Astrocyte of the cerebellum (primary cell): ENCODE measurements at places on chromosomes 1 and 21.
A peak's percentile ranks its signal among the peaks of the same experiment; 100 is the strongest.

DNA sequence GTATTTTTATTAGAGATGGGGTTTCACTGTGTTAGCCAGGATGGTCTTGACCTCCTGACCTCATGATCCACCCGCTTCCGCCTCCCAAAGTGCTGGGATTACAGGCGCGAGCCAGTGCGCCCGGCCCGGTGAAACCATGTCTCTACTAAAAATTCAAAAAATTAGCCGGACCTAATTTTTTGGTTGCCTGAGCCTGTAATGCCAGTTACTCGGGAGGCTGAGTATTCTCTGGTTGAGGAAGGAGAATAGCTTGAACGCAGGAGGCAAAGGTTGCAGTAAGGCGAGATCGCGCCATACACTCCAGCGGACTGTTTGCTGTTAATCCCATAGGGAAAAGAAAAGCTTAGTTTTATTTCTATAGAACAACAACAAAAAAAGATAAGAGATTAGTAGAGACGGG lies 29.9 kb upstream of the HJV start:
- DNase-seq: no peak

GRCh38 chr1:229579059-229579673 lies 20.7 kb upstream of the ABCB10 start:
- no peak for DNase-seq

GRCh38 chr1:11058595-11059154 lies 1.1 kb downstream of the SRM start:
- no peak for DNase-seq

DNA sequence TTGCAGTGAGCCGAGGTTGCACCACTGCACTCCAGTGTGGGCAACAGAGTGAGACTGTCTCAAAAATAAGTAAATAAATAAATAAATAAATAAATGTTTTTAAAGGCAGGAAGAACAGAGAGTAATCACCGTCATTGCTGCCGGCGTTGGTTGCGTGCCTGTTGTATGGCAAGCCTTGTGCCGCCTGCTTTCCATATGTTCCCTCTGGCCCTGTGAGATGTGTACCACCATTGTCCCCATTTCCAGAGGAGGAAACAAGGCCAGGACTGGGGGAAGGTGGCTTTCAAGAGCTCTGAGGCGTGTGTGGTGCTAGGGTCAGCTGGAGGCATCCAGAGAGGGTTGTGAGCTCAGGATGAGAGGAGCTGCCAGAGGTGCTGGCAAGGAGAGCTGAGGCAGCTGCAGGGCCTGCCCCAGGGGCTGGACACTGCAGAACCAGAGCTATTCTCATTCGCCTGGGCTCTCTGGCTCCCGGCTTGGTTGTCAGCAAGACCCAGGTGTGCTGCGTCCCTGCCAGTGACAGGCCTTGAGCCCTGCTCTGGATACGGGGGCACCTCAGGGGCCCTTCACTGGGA lies 5.2 kb upstream of the MARCKSL1 start:
- DNase-seq: no peak

DNA sequence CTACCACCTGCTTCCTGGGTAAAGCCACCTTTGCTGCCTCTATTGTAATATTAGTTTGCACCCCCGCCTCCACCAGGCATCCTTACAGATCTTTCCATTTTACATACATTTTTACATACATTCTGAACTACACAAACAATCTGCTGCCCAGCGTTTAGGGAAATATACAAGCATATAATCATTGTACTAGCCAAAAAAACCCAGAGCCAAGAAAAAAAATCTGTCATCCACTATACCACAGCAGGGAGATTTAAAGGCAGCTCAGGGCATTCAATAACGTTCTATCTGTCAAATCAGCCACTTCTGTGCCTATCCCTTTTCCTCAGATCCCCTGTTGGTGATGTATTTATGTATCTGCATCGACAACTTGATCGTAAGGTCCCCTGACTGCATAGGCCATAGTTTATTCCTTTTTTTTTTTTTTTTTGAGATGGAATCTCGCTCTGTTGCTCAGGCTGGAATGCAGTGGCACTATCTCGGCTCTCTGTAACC lies 43.0 kb downstream of the GNG12 start:
- DNase-seq: no peak

GRCh38 chr21:42129300-42130266 lies 58.5 kb downstream of the UMODL1 start:
- no peak for DNase-seq

DNA sequence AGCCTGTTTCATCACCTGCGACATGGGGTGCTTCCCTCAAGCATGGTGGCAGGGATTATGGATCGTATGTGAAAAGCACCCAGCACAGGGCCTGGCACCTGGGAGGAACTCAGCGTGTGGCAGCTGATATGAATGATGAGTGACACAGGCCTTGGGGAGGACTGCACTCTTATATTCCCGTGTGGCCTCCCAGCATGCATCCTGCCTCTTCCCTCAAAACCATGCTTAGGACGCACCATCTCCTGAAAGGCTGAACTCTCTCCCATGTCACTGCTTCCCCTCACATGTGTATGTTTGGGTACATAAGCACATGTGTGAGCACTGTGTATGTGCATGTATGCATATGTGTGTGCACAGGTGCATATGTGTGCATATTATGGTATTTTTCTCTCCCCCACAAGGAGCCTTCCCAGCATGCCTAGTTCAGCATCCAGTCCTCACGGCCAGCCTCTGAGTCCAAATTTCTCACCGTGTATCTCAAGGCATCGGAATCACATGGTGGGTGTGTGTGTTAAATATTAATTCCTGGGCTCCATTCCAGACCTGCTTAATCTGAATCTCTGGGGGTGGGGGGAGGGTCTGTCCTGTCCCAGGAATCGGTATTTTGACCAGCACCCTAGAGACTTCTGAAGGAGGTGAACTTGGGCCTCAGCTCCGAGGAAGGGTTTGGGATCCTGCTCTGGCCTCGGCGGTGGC lies 12.8 kb downstream of the MYOM3 start:
- DNase-seq: no peak

DNA sequence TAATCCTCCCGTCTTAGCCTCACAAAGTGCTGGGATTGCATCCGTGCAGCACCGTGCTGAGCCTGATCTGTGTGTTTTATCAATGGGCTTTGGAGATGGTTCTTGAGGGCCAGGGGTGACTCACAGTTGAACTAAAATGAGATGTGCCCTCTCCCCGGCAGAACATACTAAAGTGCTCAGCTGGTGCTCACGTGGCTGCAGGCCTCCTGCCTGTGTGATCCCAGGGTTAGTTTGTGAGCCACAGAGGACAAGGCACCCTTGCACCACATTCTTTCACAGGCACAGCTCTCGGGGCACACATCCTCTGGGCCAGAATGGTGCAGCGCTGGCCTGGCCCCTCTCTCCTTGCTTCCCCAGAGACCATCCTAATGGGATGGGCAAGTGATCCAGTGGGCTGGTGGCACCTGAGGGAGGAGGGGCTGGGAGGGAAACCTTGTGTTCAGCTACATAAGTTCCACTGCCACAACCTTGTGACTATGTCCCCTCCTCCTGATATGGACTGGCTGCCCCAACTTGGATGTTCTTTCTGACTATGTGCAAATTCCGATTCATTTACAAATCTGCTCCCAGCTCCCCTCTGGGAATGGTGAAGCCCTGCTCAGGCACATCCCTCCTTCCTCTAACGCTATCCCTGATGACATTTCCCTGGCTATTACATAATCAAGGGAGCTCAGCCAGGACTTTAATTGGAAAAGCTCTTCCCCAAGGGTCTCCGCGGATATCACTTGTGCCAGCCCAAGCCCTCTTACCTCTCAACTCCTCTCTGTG lies 197.0 kb upstream of the EDN2 start:
- DNase-seq: no peak

DNA sequence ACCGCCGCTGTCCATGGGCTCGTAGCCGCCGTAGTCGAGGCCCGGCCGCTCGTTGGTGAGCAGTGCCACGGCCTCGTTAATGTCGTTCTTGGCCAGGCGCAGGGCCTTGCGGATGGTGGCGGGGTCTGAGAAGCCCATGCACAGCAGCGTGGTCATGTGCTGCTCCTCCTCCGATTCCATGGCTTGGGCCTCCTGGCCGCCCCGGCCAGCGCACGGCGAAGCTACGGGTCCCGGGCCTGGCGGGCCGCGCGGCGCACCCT lies 300 bp downstream of the USP24 start:
- DNase-seq: no peak

GRCh38 chr1:2431518-2431917 lies 19.2 kb upstream of the PEX10 start:
- no peak for DNase-seq

DNA sequence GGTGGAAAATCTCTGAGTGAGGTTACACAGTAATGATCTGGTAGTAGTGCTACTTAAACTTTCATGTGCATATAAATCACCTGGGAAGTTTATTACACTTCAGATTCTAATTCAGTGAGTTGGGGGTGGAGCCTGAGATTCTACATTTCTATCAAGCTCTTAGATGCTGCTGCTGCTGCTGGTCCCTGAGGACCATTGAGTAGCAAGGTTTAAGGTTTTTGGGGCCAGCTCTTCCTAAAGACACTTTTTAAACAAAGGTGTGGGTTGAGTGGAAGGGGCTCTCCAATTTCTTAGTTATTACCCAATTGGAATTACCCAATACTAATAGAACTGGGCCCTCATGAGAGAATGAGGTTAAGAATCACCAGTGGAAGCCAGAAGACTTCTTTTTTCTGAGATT lies 29.5 kb downstream of the KCNA3 start:
- no peak for DNase-seq

GRCh38 chr1:221414772-221415539 lies 326.9 kb downstream of the DUSP10 start:
- DNase-seq: no peak

- DNase-seq: no peak
These were observed 49.6 kb downstream of the TNFRSF8 start for GRCh38 chr1:12112711-12113161.

DNA sequence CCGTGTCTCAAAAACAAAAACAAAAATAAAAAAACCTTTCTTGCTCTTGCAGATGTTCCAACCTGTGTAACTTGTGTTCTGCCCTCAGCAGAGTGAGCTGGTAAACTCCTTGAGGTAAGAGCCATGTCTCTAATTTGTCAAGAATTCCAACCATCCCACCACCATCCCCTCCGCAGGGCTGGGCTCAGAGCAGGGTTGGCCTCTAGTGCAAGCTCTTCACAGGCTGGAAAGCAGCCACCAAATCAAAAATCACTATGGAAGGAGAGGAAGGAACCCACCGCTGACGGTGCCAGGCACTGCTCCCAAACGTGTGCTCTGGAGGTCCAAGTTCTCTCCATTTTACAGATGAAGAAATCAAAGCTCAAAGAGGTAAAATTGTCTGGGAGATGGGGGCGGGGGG lies 9.4 kb downstream of the PLEKHA6 start:
- no peak for DNase-seq

GRCh38 chr1:152461544-152461943 lies 47.5 kb upstream of the CRNN start:
- DNase-seq: peak; percentile 5

DNA sequence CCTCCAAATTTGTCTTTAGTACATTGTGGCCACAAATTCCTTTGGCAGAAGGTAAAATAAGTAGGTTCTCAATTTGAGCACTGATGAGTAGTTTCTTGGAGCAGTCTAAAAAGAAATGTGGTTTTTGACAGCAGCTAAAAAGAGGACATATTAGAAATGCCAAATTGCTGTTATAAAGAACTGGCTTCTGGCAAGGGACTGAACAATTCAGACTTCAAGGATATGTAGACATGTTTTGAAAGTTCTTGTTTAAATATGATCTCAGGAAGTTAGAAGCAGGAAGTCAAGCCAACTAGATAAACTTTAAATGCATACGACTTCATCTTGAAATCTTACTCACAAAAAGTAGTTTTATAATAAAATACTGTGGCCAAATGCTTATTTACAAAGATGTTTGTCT lies 18.8 kb downstream of the C1orf52 start:
- DNase-seq: no peak

DNA sequence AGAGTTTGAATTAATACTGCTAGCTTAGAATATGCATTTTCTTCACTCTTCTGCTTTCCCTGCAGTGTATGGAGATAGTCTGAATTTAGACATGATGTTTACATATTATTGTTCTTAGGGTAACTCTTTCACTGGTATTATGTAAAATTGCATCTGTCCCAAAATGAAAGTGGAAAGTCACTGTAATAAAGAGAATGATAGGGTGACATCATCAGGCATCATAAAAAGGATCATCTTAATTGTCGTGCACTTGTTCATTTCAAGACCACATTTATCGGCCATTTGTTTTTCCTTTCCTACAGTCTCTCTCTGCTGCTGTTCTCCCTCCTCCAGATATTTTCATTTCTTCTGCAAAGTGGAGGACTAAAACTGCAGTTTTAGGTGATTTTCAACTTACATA lies 61.9 kb upstream of the ZNF281 start:
- no peak for DNase-seq

DNA sequence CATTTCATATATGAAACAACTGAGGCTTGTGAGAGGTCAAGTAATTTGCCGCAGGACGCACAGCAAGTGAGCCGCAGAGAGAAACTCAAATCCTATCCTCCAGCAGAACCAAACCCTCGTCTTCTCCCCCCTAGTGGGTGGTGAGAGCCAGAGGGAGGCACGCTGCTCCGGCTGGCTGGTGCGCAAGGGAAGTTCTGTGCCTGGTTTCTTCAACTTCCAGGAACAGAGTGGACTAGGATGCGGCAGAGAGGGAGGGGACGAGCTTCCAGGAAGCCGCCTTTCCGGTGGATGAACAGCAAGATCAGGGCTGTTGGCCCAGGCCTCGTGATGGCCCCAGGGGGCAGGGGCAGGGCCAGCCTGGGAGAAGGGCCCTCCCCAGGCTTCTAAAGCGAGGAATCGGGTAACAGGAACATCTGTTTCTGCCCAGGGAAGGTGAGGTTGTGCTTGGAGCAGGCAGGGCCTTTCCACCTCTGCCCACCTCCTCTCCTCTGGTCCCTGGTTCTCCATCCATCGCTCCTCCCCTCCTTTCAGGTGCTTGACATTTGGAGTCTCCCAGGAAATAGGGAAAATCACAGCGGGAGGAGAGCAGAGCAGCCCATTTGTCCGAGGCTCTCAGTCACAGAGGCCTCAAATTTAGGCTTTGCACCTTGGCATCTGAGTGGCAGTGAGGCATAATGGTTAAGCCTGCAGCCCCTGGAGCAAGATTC lies 16.8 kb upstream of the PDIK1L start:
- DNase-seq: no peak

DNA sequence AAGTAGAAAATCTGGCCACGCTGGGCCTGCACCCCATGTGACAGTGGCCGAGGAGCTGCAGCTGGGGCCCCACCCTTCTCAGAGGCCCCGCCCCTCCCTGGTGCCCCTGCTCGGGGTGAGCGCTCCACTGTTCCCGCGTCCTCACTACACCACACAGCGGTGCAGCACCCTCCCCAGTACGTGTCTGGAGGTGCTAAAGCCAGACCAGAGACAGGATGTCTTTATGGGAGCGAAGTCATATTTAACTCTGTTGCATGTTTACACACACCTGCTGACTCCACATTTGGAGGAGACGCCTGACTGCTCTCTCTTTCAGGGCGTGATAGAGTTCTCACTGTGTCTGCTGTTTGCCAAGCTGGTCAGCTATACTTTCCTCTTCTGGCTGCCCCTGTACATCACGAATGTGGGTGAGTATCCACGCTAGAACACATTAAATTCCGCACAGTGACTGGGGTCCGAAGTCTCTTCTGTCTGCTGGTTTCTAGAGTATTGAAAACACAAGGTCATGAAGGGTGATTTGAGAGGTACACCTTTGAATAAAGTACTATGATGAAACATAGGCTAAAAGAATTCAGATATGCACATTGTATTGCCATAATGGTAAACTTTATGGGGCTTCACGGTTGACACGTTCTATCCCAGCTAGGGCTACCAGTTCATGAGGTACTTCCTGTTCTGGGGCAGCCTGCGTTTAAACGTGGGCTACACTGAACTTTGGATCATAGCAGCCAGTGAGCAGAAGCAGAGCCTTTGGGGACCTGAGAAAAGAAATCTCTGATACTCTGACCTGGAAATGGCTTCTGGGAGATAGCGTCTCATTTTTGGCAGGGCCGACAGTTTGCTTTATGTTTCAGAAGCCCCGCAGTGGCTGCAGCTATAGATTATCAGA lies 48.4 kb downstream of the SLC37A1 start:
- no peak for DNase-seq

GRCh38 chr1:30777904-30778153 lies 20.3 kb upstream of the LAPTM5 start:
- no peak for DNase-seq
